ENCODE measurements at places on chromosomes 1 and 21. TPM values are rescaled to one million over a fixed set of nuclear protein-coding genes. Genes with fewer than 3 reads are reported as not detected.

CYP4A11 gene
- not detected for total RNA-seq

PTPN22 gene
- total RNA-seq, result 12.2 TPM

LCE2B gene
- total RNA-seq, result not detected

HSPA6 gene
- 10.9 TPM for total RNA-seq

FMO4 gene
- 4.3 TPM for total RNA-seq

TGFB2 gene
- 19.8 TPM for total RNA-seq

OLFML3 gene
- 43.5 TPM for total RNA-seq

CR1L gene
- total RNA-seq, result not detected

GPATCH2 gene
- 11.3 TPM for total RNA-seq

DFFA gene
- 36.9 TPM for total RNA-seq

KRTAP10-8 gene
- total RNA-seq, result not detected

ITSN1 gene
- 32.0 TPM for total RNA-seq

ZNF672 gene
- total RNA-seq, result 38.1 TPM

PRRX1 gene
- 25.9 TPM for total RNA-seq

CLCA1 gene
- total RNA-seq, result not detected

ZNF593OS gene
- not detected for total RNA-seq

CTSS gene
- total RNA-seq, result 533 TPM

ADAMTS4 gene
- total RNA-seq, result 7.8 TPM

KRTAP7-1 gene
- not detected for total RNA-seq

TRMT13 gene
- total RNA-seq, result 12.4 TPM

FCAMR gene
- not detected for total RNA-seq

C8A gene
- not detected for total RNA-seq

TYW3 gene
- 18.4 TPM for total RNA-seq

FCRLA gene
- 0.32 TPM for total RNA-seq

PLA2G2C gene
- not detected for total RNA-seq
